Pulmonary artery endothelial cell (primary cell): ENCODE measurements at places on chromosomes 11 and 22. TPM values are rescaled to one million over a fixed set of nuclear protein-coding genes. Genes with fewer than 3 reads are reported as not detected.

GRCh38 chr11:72084076-72084475, 3.4 kb downstream of the LRRC51 start:
- no peak for DNase-seq

- no peak for DNase-seq
Measured at GRCh38 chr11:35082321-35083180, 56.4 kb upstream of the CD44 start.

GRCh38 chr11:76747153-76747914, 35.8 kb upstream of the TSKU start:
- DNase-seq, result no peak

DNA sequence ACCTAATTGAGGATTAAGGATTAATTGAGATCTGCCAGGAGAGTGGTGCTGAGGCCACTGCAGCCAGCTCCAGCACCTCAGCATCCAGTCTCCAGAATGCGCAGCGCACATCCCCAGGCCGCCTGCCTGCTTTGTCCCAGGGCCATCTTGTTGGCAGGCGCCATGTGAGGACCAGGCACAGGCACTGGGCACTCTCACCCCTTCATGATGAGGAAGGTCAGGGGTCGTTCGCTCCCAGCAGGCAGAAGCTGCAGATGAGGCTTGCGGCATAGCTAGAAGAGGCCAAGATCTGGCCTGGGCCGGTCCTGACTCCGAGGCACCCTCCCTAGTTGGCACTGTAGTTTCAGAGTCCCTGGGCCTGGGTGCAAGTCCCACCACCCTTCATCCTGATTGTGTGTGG, 6.4 kb downstream of the CABP2 start:
- no peak for DNase-seq

Gene OR8A1
- not detected in 2 replicates for total RNA-seq

Gene P4HA3
- 32.4 and 40.7 TPM in 2 replicates for total RNA-seq
